ENCODE measurements at places on chromosomes 7 and 10.

GRCh38 chr7:147438216-147438615 is 1152.3 kb upstream of the C7orf33 start:
- DNase-seq = no peak

DNA sequence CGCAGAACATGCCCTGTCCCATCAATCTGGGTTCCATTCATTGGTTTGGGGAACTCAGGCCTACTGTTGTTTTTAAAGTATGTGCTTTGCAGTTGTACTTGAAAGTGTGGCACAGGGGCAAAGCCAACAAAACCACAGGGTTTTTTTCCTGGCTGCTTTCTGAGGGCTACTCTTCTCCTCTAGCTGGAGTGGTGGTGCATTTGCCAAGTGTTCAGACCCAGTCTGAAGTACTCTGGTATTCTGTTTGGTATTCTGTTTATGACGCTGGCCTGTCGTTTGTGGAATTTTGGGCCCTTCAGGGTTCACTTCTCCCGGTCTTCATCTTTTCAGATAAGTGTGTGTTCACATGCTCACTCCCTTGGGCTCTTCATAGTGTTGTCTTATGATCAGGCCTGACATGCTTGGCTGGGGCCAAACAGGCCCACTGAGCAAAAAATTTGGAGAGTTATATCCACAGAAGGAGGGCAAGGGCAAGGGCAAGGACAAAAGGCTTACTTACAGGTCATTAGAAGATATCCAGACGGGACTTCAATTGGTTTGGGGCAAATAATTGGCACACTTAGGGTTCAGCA is 26.3 kb downstream of the SLC26A4 start:
- DNase-seq = no peak

GRCh38 chr7:93817526-93817925 is 73.0 kb downstream of the TFPI2 start:
- no peak for DNase-seq

DNA sequence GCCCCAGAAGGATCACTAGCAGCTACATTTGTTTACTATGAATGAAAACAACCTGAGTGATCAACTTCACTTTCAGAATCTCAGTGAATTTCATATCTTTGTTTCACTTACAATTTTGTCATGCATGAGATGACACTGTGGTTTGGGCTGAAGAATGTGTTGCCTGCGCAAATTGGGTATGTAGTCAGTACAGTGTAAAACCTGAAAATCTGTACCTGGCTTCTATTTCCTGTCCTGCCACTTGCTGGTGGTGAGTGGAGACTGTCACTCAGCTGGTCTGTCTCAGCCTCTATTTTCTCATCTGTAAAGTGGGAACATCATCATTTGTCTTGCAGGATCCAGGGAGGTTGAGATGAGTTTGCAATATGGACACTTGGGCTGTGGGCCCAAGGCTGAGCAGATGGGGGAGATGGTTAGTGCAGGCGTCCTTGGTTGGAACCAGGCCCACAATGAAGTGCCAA is 118.0 kb downstream of the WDFY4 start:
- DNase-seq = no peak

GRCh38 chr10:14571866-14572507 is 202.7 kb downstream of the FAM107B start:
- DNase-seq = no peak

DNA sequence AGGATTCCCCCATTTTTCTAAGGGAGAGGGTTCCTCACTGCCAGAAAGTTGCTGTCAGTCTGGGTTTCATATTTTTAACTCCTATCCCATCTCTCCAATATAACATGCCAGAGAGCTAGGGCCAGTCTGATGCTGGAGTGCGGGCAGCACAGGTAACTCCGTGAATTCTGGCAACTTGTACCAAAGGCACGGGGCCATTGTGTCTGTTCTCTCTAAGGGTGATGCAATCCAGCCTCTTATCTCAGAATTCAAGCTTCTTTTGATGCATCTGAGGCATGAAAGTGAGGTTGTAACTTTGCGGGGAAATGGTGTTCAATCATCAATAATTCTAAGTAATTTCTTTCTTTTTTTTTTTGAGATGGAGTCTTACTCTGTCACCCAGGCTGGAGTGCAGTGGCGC is 1074.4 kb downstream of the TYW1 start:
- no peak for DNase-seq

GRCh38 chr7:68472688-68473087 is 1125.6 kb upstream of the AUTS2 start:
- DNase-seq = no peak

DNA sequence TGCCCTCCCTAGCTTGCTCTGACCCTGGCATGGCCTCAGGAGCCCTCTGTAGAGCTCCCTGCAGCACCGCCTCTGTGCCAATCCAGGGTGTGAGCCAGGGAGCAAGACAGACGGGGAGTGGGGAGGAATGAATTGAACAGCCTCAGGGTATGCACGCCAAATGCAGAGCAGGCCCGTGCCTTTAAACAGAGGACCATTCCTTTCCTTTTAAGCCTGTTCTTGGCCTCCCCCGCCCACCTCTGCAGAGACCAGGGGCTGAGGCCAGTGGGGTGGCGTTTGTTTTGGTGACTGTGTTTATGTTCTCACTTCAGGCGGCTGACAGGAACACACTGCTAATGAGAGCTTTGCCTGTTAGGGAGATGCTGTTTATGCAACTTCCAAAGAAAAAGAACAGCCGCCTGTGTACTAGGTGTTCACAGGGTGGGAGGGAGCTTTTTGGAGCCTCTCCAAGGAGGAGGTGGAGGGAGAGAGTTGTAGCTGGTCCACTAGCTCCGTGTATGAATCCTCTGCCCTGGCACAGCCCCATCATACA is 528.1 kb upstream of the DPP6 start:
- no peak for DNase-seq

- DNase-seq = no peak
Measured at GRCh38 chr7:149369497-149369896, 91.4 kb downstream of the ZNF777 start.

GRCh38 chr10:74008212-74008731 is 10.4 kb downstream of the VCL start:
- no peak for DNase-seq

- no peak for DNase-seq
Measured at GRCh38 chr10:48470115-48470892, 134.6 kb downstream of the ARHGAP22 start.

Measured in stimulated activated CD8-positive, alpha-beta memory T cell treated with anti-CD3 and anti-CD28 coated beads, Interleukin-4, amount 100 ng/mL, for 1 hour (primary cell).